NT2/D1 (cell line): ENCODE measurements at places on chromosomes 6 and 20.

GRCh38 chr20:32792316-32792715 lies 27.4 kb upstream of the MAPRE1 start:
- peak; percentile 33 for DNase-seq

- DNase-seq = peak; percentile 8
Measured at GRCh38 chr6:42820512-42821340, 38.9 kb downstream of the BICRAL start.

GRCh38 chr6:148265054-148265453 lies 77.6 kb upstream of the SASH1 start:
- no peak for DNase-seq

DNA sequence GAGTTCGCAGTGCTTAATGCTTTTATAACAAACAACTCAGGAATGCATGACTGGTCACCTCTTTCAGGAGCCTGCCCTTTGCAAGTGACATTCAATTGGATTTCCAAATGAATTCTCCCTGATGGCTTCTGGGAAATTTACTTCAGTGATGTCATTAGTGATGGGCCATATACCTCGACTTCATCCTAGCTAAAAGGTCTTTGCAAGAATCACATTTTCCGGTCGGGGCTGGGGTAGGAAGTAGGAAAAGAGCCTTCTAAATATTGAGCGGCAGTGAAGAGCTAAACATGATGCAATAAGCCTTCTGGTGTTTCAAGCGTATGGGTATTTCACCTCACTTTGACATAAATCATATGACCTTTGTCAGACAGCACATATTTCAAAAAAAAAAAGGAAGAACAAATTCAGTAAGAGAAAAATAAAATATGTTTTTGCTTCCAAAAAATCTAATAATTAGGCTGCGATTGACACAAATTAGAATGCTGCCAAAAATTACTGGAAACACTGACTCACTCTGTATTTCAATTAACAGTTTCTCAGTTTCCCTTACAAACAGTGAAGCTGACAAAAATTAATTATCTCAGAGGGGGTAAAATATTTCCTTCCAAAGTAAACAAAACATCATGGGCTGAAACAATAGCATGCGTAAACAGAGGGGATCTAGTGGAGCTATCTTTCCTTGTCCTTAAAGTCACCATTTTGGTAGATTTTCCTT lies 39.8 kb downstream of the ADTRP start:
- no peak for DNase-seq

DNA sequence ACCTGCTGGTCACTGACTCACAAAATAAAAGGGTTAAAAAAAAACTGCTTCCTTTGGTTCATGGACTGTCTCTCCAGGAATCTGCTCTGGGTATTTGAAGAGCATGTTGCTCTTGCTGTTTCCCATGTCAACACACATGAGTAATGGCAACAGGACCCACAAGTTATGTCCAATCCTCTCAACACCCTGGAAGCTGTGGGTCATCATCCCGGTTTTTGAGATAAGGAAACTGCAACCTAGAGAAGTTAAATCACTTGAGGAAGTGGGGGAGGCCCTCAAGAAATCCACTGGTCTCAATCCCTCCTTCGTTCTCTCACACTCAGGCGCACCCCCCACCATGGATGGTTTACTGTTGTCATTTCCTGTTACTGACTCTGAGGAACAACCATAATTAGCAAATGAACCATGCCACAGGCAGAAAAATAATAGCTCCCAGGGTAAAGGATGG lies 12.4 kb downstream of the MAP1LC3A start:
- DNase-seq = no peak

DNA sequence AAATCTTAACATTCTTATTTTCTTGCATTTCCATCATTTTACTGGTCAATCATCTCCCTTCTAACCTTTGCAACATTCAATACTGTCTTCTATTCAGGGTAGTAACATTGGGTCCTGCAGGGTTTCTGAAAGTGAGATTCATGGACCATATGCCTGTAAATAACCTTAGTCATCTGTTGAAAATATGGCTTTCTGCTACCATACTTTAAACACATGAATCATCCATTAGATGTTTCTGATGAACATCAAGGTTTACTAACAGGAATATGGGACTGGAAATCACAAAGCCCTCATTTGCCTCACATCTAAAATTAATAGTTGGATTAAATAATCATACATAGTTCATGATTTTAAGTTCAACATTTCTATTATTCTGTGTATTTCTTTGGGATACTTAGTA lies 475.9 kb upstream of the MARCKS start:
- no peak for DNase-seq
